GM23338 (cell line): ENCODE measurements at places on chromosomes 13 and 19.

DNA sequence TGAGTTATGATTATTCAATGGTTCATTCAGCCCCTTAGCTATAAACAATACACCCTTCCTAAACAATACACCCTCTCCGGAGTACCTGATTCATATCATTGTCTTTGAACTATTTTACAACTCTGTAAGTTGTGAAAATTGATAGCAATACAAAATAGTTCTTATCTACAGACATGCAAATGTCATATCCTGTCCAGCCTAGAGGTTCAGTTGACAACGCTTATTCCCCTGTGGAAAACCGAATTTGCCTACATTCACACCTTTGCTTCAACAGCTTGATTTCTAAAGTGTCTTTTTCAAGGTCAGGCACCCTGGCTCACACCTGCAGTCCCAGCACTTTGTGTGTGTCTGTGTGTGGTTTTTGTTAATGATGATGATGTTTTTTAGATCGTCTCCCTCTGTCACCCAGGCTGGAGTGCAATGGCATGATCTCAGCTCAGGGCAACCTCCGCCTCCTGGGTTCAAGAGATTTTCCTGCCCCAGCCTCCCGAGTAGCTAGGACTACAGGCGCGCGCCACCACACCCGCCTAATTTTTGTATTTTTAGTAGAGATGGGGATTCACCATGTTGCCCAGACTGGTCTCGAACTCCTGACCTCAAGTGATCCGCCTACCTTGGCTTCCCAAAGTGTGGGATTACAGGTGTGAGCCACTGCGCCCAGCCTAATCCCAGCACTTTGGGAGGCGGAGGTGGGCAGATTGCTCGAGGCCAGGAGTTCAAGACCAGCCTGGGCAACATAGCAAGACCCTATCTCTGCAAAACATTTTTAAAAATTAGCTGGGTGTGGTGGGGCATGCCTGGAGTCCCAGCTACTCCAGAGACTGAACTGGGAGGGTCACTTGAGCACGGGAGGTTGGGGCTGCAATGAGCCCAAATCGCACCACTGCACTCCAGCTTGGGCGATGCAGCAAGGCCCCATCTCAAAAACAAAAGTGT, 9.6 kb downstream of the C19orf53 start:
- no peak overlapping the region for H3K4me3 ChIP-seq
- no peaks in the 10 kb centered on the region for H3K27me3 ChIP-seq
- H3K36me3 ChIP-seq = no peaks in the 10 kb centered on the region
- peaks cover 3% of the 10 kb centered on the region; the same call in 1 of the 2 replicates for H3K4me1 ChIP-seq
- DNase-seq = no peak
- no peak overlapping the region for H3K27ac ChIP-seq

DNA sequence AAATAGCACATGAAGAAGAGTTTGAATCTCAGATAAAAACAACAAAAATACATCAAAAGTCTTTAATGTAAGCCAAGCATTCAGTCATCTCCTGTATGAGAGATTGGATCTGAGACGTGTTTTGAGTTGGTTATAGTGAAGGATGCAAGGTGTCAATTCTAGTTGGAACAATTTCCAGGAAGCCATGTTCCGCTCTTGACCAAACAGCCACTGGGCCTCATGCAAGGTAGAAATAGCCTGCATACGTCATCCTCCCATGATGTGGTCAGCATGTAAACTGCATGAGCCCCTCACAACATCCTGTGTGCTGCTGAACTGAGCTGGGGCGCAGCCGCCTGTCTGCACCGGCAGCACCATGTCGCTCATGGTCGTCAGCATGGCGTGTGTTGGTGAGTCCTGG, at the start of gene KIR3DL3:
KIR3DL3 (plus strand) TSS at position 301 of the 400 bp plus-strand sequence; CDS start at position 356, 55 bp downstream.
- H3K36me3 ChIP-seq = peaks cover 6% of the 10 kb centered on the region; the same call in 1 of the 2 replicates
- no peak within 1 kb of the TSS for H3K4me3 ChIP-seq
- H3K27me3 ChIP-seq = no peaks in the 10 kb centered on the region
- H3K4me1 ChIP-seq = no peaks in the 10 kb centered on the region

GRCh38 chr13:102386461-102386860, 15.4 kb downstream of the FGF14 start:
- no peaks in the 10 kb centered on the region for H3K27me3 ChIP-seq
- no peaks in the 10 kb centered on the region for H3K36me3 ChIP-seq
- no peak overlapping the region for H3K27ac ChIP-seq
- no peaks in the 10 kb centered on the region for H3K4me1 ChIP-seq
- no peak overlapping the region for H3K4me3 ChIP-seq
- DNase-seq = peak; percentile 7

- no peak overlapping the region for H3K27ac ChIP-seq
- no peaks in the 10 kb centered on the region for H3K27me3 ChIP-seq
- DNase-seq = no peak
- no peak overlapping the region for H3K4me3 ChIP-seq
- H3K4me1 ChIP-seq = no peaks in the 10 kb centered on the region
Measured at GRCh38 chr13:77530875-77531274, 4.6 kb upstream of the SCEL start.

- H3K4me3 ChIP-seq = no peak overlapping the region
- DNase-seq = no peak
- H3K36me3 ChIP-seq = no peaks in the 10 kb centered on the region
- no peak overlapping the region for H3K27ac ChIP-seq
- peaks cover 16% of the 10 kb centered on the region for H3K27me3 ChIP-seq
Measured at GRCh38 chr19:18875726-18876125, 20.2 kb downstream of the CERS1 start.

DNA sequence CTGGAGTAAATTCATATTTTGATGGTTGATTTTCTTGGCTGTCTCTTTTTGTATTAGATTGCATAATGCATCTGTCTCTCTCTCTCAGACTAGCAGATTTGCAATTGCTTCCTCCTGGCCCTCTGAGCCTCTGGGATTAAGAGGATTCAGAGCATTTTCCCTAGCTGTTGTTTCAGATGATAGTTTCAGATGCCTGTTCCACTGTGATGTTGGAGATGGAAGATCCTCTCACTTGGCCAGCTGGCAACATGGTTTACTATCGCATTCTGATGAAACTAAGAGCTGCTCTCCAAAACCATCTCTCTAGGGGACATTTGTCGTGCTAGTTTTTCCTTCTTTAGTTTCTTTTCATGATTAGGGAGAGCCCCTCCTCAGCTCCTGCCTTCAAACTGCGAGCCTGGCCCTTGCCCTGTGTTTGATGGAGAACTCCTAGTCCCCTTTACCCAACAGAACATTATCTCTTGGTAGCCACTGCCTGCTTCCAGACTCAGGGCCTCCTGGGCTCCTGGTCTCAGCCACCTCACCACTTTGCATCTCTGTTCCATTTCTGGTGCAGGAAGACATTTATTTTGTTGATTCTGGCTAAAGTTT, 244.6 kb downstream of the B3GLCT start:
- H3K27ac ChIP-seq = no peak overlapping the region
- H3K4me3 ChIP-seq = no peak overlapping the region
- no peak for DNase-seq
- no peaks in the 10 kb centered on the region for H3K4me1 ChIP-seq
- H3K36me3 ChIP-seq = no peaks in the 10 kb centered on the region

GRCh38 chr13:79297128-79297527, 108.9 kb downstream of the RBM26 start:
- no peak overlapping the region for H3K4me3 ChIP-seq
- no peaks in the 10 kb centered on the region for H3K4me1 ChIP-seq
- no peak for DNase-seq
- H3K27ac ChIP-seq = no peak overlapping the region
- H3K36me3 ChIP-seq = peaks cover 7% of the 10 kb centered on the region; the same call in 1 of the 2 replicates

- no peak overlapping the region for H3K27ac ChIP-seq
- H3K4me3 ChIP-seq = no peak overlapping the region
- no peak for DNase-seq
- H3K36me3 ChIP-seq = peaks cover 17% of the 10 kb centered on the region; the same call in 1 of the 2 replicates
- no peaks in the 10 kb centered on the region for H3K27me3 ChIP-seq
Measured at GRCh38 chr19:5205381-5205780, 135.2 kb downstream of the PTPRS start.

DNA sequence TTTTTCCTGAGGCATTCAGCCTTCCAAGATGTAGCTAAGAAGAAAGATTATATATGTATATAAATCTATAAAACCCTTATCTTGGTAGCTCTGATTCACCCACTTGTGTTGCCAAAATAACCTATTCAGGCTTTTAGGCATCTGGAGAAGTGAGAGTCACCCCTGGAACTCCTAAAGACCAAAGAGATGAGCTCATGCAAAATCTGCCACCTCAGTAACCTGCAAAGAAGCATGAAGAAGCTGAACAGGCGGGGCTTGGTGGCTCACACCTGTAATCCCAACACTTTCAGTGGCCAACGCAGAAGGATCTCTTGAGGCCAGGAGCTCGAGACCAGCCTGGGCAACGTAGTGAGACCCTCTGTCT, 393.7 kb downstream of the FOXO1 start:
- H3K27me3 ChIP-seq = no peaks in the 10 kb centered on the region
- H3K27ac ChIP-seq = no peak overlapping the region
- no peak for DNase-seq
- no peak overlapping the region for H3K4me3 ChIP-seq

DNA sequence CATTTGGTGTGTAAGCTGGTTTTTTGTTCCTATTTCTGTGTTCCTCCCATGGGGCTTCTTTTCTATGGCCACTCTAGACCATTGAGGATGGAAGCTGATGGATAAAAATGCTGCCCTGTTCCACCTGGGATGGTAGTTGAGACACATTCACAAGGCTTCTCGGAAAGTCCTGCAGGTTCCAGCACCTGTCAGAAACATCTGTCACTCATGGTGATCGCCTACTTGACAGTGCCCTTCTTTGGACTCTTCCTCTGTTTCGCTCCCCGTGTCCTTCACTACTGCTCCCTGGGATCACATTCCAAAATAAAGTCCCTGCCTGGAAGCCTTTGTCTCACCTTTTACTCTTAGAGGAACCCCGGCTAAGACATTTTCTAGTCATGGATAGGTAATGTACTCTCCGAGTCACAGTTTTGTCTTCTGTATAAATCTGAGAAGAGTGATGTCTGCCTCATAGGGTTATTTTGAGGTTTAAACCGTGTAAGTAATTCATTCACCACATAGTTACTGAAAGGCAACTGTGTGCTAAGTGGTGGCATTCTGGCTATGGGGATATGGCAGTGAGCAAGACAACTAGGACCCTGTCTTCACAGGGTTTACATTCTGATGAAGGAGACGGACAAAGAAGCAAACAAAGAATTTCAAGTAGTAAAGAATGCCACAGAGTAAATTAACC, 21.0 kb downstream of the UBAC2 start:
- no peaks in the 10 kb centered on the region for H3K36me3 ChIP-seq
- H3K4me1 ChIP-seq = peaks cover 10% of the 10 kb centered on the region
- no peak for DNase-seq

DNA sequence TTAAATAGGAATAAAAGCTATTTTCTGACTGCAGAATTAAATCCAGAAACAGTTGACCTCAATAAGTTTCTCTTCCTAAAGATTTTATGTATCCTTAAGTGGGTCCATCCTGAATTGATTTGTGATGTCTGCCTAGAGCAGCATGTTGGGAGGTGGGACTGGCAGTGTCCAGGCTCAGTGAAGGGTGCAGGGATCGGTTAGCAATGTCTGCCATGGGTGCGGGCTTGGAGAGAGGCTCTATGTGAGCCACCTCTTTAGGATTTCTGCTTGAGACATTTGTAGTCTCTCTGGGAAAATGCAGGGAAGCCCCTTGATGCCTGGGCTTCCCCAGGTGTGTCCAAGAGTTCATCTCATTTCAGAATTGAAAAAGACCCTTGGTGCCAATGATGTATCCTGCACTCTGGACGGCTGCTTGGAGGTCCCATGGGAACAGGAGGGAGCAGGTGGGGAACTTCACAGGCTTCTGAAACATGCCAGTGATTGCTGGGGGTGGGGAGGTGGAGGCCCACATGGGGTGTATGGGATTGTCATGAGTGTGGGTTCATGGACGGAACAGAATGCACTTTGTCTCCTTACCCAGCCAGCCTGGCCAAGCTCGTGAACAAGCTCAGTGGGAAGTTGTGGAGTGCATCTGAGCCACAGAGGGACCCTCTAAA, 6.2 kb upstream of the COLGALT1 start:
- H3K36me3 ChIP-seq = no peaks in the 10 kb centered on the region
- H3K27ac ChIP-seq = no peak overlapping the region
- H3K4me1 ChIP-seq = 0 out of 2 replicates have a peak, but pooled peaks cover 3% of the 10 kb centered on the region
- no peaks in the 10 kb centered on the region for H3K27me3 ChIP-seq

GRCh38 chr19:57317503-57317902, 2.8 kb upstream of the ZNF543 start:
- peaks cover 47% of the 10 kb centered on the region for H3K27me3 ChIP-seq
- H3K4me1 ChIP-seq = peaks cover 13% of the 10 kb centered on the region
- peak overlapping the region; percentile 54 for H3K4me3 ChIP-seq
- no peak overlapping the region for H3K27ac ChIP-seq
- peak; percentile 66 for DNase-seq
- no peaks in the 10 kb centered on the region for H3K36me3 ChIP-seq

DNA sequence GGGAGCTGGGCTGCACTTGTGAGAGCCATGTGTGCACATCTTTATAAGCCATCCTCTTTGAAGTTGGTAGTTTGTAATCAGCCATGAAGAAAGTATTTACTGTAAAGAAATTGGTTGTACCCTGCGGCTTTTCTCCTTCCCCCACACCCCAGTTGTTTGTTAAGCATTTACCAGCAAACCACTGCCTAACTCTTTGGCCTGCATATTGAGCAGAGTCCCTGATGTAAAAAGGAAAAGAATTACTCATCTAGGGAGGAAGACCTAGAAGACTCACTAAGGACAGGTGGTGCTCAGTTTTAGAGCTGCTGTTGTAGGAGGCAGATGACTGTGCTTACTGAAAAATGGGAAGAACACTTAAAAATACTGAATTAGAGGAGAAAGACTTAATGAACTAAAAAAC, 245.3 kb downstream of the PCCA start:
- no peak for DNase-seq
- no peaks in the 10 kb centered on the region for H3K36me3 ChIP-seq
- no peaks in the 10 kb centered on the region; the same call in 1 of the 2 replicates for H3K4me1 ChIP-seq
- H3K27ac ChIP-seq = no peak overlapping the region
- H3K27me3 ChIP-seq = no peaks in the 10 kb centered on the region

- peaks cover 7% of the 10 kb centered on the region for H3K4me1 ChIP-seq
- no peak overlapping the region for H3K4me3 ChIP-seq
- DNase-seq = no peak
- H3K27me3 ChIP-seq = no peaks in the 10 kb centered on the region
Measured at GRCh38 chr13:36061054-36061453, 70.1 kb downstream of the DCLK1 start.

DNA sequence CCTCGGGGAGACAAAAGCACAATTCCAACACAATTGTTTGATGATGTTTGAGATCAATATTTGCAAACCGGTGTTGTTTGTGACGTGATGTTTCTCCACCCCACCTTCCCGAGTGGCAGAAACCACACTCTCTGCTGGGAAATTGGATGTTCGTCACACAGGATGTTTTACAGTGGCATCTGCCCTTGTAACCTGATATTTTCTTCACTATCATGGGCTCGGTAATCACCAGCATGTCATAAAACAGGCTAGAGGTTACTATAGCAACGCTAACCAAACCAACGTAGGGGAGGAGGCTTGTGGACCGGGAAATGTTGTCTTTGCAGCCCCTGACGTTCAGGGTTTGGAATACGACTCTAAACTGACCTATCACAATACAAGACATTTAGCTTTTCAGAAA, 454.5 kb downstream of the IRS2 start:
- H3K27ac ChIP-seq = no peak overlapping the region
- H3K4me3 ChIP-seq = no peak overlapping the region
- no peaks in the 10 kb centered on the region for H3K36me3 ChIP-seq
- peak; percentile 17 for DNase-seq
- no peaks in the 10 kb centered on the region for H3K4me1 ChIP-seq
- no peaks in the 10 kb centered on the region for H3K27me3 ChIP-seq

- no peak overlapping the region for H3K27ac ChIP-seq
- H3K36me3 ChIP-seq = no peaks in the 10 kb centered on the region
- peaks cover under 1% of the 10 kb centered on the region; the same call in 1 of the 2 replicates for H3K4me1 ChIP-seq
Measured at GRCh38 chr19:2648528-2648937, 54.0 kb downstream of the GNG7 start.
